ENCODE measurements at places on chromosomes 12 and 14.

DNA sequence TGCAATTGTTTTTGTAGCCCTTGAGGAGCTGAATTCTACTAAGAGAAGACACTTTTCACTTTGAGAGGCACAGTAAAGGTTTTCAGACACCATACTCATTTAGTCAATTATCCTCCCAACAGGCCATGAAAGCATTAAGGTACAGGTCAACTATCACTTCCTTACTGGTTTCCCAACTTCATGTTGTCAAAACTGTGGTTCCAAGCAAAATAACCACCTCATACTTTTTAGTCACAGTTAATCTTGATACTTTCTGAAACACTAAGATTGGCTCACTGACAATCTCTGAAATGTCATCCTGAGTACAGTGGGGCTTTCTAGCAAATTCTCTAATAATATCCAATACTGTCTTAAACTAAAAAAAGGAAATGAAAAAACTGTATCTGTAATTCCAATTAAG is 71.7 kb downstream of the SLC2A13 start:
- no peak for DNase-seq

DNA sequence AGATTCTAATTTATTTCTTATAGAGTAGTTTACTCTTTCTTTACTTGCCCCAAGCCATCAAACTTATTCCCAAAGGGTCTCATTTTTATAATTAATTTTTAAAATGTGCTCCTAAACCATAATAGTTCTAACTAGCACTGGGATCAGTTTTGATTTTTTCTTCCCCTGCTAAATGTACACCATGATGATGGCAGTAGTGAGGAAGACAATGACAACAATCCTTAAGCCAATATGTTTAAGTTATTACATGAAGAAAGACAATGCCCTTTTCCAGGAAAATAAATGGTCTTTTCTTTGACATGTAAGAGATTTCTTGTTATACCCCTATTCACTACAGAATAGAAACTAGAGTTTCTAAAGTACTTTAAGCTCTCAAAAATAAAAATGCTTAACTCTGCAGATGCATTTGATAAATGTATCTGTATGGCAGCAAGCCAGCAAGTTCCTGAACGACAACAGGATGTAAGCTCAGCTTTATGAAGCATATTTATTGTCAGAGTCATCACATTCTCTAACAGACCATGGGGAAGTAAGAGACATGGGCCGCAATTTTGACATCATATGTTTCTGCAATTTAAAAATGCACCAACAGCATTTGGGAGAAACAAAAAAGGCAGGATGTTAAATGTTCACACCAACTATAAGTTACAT is 36.0 kb upstream of the SNX6 start:
- DNase-seq, result no peak

DNA sequence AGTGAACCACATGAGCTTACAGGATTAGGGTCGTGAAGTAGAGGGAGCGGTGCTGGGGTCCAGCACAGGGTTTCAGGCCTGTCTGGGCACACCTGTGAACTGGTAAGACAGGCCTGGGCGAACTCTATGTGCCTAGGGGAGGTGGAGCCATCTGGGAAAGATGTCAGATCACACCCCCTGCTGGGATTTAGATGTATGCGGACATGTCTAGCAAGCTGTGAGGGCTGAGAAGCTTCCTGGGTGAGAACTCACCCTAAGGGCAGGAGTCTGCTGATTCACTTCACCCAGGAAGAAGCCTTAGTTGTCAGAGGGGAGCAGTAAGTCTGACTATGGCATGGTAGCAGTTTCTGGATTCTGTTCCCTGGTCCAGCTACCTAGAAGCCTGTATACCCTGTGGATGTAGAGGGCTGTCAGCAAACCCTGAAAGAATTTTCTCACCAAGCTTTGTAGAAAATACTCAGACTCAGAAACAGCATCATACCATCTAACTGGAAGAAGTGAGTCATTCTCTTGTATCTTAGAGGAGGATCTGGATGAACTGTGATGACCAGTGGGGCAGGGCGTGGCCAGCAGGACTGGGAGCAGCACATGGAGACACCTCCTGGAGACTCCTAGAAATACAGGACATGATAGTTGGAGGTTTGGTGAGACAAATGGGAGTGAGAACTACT is 11.2 kb upstream of the PYGL start:
- no peak for DNase-seq

DNA sequence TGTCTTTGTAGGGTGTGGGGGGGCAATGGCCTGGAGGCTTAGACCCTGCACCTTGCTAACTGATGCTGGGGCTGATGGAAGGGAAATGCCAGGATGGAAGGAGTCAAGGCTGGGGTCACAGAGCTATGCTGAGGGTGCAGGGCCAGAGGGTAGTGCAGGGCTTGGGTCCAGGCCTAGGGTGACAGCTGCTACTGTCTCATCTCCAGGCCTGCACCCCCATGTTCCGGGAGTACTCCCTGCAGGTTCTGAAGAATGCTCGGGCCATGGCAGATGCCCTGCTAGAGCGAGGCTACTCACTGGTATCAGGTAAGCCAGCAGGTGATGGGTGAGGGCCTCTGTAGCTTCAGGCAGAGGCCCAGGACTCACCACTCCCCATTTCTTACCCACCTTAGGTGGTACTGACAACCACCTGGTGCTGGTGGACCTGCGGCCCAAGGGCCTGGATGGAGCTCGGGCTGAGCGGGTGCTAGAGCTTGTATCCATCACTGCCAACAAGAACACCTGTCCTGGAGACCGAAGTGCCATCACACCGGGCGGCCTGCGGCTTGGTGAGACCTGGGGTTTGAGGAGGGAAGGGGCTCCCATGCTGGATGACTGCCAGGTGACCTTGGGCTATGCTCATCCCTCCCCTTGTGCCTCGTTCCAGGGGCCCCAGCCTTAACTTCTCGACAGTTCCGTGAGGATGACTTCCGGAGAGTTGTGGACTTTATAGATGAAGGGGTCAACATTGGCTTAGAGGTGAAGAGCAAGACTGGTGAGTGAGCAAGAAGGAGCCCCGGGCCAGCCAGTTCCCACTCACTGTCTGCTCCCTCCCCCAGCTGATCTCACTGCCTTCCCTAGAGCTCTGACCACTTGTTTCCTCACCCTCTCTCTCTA is 4.1 kb downstream of the SHMT2 start:
- no peak for DNase-seq

DNA sequence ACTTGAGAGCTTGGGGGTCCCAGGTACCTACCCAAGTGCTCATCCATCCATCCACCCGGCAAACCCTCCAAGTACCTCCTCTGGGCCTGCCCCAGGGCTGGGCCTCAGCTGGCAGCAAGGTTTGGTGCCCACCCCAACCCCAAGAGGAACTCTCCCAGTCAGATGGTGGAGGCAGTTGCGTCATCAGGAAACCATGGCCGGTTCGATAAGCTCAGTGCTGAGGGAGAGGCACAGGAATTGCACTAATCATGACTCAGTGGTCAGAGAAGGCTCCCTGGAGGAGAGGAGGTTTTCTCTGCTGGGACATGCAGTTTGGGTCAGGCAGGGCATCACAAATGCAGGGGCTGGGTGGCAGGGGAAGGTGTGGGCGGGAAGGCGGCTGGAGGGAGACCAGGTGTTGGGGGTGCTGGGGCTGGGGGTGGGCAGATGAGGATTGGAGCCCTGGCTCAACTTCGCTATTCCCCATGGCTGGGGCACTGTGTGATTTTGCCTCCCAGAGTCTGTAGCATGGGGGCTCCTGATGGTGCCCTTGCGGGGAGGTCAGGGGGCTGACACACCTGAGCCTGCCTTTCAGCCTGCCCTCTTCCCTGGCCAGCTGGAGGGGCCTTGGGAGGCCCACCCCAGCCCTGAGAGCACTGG is 32.2 kb downstream of the SH2B3 start:
- no peak for DNase-seq

GRCh38 chr12:2265461-2266167 is 212.8 kb downstream of the CACNA1C start:
- no peak for DNase-seq

GRCh38 chr12:110179291-110179690 is 55.1 kb downstream of the IFT81 start:
- DNase-seq, result no peak

GRCh38 chr14:103206836-103207387 is 83.7 kb downstream of the TNFAIP2 start:
- DNase-seq, result no peak

GRCh38 chr12:11658791-11659190 is 9.3 kb downstream of the ETV6 start:
- no peak for DNase-seq

- DNase-seq, result no peak
Measured at GRCh38 chr14:59776468-59776867, 94.1 kb downstream of the RTN1 start.

- DNase-seq, result no peak
Measured at GRCh38 chr12:72839696-72840095, 567.5 kb downstream of the TRHDE start.

DNA sequence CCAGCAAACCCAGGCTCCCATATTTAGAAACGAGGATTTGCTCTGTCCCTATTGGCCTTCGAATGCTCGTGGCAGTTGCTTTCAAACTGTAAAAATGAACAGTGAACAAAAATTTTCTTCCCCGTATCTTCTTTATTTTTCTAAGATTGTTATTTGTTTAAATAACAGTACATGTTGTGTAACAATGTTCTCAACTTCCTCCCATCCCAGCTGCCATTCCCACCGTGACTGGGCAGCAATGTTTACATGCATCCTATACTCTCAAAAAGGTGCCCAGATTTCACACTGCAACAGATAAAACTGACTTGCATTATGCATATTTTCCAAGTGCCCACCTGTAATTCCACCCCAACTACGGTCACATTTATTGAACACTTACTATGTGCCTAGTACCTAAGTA is 12.8 kb downstream of the VCPKMT start:
- DNase-seq, result no peak

DNA sequence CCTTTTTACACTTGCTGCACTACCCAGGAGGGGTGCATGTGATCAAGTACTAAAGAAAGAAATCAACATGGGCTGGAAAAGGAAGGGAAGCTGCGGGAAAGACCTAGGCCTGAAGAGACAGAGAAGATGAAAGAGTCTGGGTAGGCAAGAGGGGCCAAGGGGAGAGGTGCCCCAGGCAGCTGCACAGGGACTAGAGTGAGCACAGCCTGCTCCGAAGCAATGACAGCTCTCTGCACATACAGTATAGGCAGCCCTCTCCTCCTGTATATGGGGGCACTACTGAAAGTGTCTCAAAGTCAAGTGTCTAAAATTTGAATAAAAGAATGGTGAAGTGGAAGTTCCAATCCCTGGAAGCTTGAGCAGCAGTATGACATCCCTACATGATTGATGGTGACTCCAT is 112.0 kb downstream of the TMTC1 start:
- DNase-seq, result no peak

DNA sequence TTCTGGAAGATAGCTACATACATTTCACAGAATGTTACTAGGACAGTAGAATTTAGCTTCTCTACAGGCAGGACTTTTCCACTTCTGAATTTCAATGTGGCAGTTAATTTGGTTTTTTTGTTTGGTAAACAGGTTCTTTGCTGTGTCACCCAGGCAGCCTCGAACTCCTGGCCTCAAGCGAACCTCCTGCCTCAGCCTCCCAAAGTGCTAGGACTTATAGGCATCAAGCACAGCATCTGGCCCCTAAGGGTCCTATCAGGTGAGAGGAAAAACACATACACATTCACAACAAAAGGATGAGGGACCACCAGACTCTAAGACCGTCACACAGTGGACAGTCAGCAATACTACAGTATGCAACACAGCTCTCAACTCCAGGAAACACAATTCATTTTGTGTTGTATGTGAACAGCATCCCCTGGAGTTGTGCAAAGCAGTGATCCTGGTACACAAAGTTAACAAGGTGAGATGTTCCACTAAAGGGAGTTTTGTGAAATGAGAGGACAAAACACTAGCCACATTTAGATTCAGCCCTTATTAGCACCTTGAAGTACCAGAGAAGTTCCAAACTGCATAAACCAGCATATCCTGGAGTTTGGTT is 6.9 kb downstream of the ATP2B1 start:
- DNase-seq, result no peak

- no peak for DNase-seq
Measured at GRCh38 chr12:54723379-54724256, 75.5 kb upstream of the DCD start.

GRCh38 chr14:81868172-81868571 is 334.5 kb upstream of the SEL1L start:
- no peak for DNase-seq

DNA sequence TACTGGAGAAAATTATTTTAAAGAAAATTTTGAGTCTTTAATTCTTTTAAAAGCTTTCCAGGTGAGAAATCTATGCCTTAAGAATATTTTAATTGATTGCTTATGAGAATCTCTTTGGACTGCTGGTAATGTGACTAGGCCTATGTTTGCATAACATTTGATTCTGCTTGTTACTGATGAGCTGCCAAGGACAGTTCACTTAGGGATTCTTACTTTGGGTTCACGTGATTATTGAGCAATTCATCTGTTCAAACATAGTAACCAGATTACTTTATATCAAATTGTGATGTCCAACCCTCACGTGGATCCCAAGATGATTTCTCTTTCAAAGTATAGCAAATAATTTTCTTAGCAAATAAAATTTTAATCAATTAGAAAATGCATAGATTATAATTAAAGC is 27.4 kb upstream of the ABCD2 start:
- no peak for DNase-seq

DNA sequence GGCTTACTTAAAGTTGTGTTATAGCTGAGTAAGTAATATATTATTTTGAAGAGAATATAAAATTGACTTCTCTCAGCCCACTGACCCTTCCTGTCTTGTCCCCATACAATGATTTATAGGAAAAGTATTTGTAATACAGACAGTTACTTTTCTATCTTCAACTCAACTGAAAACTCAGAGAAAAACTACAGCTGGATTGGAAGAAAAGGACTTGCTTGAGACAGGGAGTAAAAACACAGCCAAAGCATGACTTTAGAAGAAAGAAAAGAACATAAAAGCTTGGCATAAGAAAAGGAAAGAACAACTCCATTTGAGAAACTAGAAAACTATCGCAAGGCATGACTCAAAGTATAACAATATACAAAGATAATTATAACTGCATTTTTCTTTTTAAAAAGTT is 57.5 kb downstream of the MSRB3 start:
- DNase-seq, result no peak

DNA sequence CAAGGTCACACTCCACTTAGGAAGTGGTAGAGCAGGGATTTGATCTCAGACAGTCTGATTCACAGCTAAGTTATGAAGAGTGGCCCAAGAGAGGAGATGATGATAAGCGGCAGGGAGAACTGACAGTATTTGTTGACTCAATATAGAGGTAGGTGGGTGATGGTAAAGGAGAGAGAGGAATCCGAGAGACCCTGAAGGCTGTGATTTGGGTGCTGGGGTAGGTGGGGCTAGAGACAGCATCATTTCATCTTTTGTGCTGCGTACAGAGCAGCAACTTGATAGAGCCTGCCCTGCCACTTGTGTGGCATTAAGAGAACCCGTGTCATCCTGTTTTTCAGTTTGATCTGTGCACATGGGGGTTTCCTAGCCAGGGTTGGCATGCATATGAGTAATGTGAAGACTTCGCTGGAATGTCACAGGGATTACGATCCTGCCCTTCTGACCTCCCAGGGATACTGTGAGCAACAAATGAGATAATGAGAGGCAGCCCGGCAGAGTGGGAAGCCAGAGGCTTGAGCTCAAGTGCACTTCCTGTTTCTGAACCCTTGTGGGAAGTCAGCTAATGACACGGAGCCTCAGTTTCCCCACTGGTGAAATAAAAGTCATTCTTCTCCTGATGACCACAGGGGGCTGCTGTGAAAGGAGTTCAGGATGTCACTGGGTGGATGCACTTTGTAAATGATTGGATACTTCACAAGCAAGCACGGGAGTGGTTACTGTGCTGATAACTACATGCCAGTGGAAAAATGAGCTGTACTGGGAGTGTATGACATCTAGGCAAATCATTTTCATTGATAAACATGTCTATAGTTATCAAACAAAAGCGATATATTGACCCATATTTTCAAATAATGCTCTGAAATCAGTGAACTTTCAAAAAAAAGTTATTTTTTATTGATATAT is 59.5 kb upstream of the IGF1 start:
- DNase-seq, result no peak

- no peak for DNase-seq
Measured at GRCh38 chr14:28577187-28577586, 189.4 kb upstream of the FOXG1 start.
